Stimulated activated CD8-positive, alpha-beta memory T cell treated with anti-CD3 and anti-CD28 coated beads, Interleukin-7, amount 100 ng/mL, for 1 hour (primary cell): ENCODE measurements at places on chromosomes 16 and 17.
A peak's percentile ranks its signal among the peaks of the same experiment; 100 is the strongest.

DNA sequence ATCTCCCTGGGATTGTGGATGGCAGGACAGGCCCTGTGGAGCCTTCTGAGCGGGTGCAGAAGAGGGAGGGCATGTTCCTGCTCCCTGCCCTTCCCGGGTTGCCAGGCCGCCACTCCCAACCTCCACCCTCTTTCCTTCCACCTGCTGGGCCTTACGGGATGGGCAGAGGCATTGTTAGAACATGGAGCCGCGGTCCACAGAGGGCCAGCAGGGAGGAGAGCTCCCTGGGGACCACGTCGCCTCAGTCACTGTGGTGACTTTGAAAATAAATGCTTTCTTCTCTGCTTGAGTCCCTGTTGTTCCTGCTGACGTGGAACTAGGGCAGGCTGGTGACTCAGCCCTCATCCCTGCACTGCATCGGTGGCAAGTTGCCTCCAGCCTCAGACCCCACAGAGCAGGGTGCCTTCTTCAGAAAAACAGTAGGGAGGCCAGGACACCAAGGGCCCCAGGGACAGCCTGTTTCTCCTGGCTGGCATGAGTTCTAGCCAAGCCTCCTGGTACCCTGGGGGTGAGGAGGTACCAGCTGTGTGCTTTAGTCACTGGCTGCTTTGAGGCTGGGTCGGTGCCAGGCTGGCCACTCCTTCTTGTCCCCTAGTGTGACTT is 224.9 kb downstream of the SEC14L1 start:
- no peak for DNase-seq

- DNase-seq = peak; percentile 13
Measured at GRCh38 chr17:81481073-81481799, 31.4 kb downstream of the ACTG1 start.

DNA sequence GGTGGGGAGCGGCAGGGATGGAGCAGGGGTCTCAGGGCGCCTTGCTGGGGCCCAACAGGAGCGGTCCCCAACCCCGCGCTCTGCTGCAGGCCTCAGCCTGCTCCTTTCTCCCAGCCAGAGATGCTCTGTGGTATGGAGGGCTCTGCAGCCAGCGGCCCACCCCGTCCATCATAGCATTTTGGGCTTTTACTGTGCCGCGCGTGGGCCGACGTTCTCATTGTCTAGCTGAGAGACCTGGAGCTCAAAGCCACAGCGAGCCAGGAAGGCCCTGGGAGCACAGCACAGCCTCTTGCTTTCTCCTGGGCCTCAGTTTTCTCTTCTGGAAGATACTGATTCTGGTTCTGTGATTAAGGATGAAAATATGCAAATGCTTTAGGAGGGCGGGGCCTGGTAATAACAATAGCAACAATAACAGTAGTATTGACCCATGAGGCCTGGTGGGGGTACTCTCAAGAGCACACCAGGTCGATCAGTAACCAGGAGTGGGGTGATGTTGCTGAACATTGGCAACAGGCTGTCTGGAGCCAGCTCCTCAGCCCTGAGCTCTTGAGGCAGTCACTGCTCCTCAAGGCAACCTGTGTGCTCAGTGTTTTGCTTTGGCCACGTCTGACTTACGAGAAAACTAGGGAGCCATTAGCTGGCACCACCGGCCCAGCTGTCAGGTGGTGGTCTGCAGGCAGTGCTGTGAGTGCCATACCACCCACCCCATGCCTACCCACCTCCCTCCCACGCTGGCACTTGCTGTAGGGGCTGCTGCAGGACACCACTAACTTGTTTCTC is 1.1 kb upstream of the RASD1 start:
- DNase-seq = no peak

DNA sequence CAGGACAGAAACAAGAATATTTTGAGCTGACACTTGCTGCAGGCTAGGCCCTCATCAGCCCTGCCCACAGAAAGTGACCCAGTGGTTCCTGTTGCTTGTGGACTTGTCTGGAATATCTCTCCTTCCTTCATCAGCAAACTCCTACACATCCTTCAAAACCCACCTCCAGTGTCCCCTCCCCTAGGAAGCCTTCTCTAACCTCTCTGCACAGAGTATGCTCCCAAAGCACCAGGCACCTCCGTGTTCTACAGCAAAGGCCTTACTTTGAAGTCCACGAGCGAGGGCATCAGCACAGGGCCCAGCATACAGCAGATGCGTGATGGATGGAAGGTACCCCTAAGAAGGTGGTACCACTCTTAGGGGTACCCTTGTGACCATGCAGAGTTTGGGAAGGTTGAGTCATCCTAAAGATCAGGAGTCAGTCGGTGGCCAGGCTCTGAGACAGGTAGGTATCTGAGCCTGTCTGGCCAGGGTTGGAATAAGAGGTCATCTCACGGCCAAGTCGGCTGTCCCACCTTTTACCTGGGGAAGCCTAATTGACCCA is 2.0 kb downstream of the CCDC102A start:
- no peak for DNase-seq

DNA sequence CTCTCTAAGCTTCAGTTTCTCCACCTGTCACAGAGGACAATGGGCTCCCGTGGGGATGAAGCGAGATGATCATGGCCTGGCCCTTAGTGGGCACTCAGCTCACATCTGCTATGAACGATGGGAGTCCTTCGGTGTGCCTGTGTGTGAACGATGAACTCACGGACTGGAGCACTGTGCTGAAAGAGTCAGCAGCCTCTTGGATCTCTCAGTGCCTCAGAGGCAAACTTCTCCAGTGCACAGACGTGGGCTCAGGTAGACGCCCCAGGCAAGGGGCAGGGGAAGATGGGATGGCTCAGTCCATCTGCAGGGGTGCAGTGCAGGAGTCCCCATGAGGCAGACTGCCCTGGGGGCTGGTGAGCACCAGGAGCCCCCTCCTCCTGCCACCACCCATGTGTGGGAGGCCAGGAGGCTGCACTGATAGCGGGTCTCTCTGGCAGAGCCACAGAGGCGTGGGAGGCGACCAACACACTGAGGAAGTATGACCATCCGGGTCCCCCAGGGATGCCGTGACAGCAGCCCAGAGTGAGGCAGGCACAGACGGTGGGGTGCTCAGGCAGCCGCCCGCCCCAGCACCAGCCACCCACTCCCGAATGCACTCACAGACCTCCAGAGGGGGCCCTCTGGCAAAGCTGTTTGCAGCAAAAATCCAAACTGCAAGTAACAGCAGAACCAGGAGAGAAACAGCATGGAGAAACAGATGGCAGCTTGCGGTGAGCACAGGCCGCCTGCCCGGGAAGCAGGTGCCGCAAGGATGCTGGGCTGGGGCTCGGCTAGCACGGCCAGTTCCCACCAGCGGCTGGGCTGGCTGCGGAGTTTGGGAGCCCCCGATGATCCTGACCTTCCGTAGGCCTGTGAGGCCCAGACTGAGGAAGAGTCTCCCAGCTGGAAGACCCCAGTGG is 82.7 kb downstream of the RPH3AL start:
- no peak for DNase-seq

- no peak for DNase-seq
Measured at GRCh38 chr17:57811638-57812280, 38.1 kb downstream of the MRPS23 start.

GRCh38 chr16:79998143-79998542 is 397.6 kb upstream of the MAF start:
- DNase-seq = no peak

DNA sequence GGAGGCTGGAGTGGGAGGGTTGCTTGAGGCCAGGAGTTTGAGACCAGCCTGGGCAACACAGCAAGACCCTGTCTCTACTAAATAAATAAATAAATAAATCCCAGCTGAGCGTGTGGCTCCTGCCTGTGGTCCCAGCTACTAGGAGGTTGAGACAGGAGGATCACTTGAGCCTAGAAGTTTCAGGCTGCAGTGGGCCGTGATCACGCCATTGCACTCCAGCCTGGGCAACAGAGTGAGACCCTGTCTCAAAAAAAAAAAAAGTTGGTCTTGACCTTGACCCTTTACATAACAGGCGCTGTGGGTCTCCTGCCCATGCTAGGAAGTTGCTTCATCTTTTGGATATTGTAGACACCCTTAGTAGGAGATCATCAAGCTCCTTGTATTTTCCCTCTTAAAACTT is 11.4 kb downstream of the ACSF2 start:
- no peak for DNase-seq

DNA sequence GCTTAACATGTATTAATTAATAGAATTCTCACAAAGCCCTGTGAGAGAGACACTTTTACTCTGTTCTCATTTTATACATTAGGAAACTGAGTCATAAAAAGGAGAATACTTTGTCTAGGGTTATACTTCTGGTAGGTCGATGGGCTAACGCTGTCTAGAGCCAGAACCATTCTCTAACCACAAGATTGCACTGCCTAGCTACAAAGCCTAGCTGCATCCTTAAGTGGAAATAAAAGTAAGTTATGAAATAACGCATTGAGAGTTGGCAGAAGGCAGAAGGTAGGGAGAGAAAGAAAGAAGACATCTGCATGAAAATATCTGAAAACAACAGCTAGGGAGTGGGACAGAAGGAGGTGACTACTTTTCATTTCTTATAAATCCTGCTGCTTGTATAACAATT is 33.2 kb downstream of the IRX6 start:
- DNase-seq = no peak

DNA sequence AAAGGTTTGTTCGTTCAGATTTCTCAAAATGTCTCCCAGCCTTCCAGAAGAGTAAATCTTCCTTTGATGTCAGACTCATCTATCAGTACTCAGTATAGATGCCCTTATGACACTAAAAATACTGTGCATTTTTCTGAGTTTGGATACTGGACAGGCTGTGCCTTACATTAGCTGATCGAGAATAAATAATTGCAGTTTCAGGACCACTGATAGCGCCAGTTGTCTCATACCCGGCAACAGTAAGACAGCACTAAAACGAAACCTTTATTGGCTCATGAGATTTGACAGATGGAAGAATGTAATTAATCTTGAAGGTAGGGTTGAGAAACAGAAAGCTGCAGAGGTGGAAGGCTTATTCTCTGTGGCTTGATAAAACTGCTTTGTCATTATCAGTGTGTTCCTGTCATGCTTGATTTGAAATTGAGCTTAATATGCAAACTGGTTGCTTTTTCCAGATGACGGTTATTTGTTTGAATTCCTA is 1.2 kb downstream of the ATP6V0A1 start:
- DNase-seq = no peak

- DNase-seq = no peak
Measured at GRCh38 chr17:16652252-16652651, 1.4 kb downstream of the ZNF624 start.

DNA sequence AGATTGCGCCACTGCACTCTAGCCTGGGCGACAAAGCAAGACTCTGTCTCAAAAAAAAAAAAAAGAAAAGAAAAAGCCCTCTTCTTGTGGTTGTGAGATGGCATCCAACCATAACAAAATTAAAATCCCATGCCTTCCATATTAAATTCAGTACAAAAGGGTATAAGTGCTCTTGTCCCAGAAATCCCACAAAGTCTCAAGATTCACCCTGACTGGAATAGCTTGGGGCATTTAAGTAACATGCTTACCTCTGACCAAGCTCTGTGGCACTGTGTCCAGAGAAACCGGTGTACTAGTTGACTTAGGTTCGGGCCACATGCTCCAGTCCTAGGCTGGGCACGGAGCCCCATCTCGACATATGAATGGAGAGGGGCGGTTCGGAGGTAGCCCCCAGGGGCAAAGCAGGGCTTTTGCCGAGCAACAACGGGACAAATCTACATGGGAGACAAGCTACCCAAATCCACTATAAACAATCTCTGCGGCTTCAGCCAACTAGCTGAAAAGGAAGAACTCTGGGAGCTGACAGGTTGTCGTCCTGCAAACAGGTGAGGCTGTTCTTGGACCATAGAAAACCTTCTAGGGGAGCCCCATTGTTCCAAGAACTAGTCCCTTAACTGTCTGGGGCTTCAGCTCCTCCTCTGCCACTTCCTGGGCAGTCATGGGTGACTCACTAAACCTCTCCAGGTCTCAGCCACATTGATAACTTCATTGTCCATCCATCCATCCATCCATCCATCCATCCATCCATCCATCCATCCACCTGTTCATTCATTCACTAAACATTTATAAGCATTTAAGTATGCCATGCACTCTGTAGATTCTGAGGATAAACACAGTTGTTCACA is 10.3 kb upstream of the IL4R start:
- no peak for DNase-seq

GRCh38 chr17:4951486-4951885 is 567 bp downstream of the ENO3 start:
- DNase-seq = no peak

GRCh38 chr17:34110315-34110714 is 144.8 kb upstream of the CCL2 start:
- DNase-seq = no peak
